ENCODE measurements at places on chromosomes 12 and 14.

- DNase-seq: no peak
Observed at GRCh38 chr14:77562681-77563080, 53.8 kb downstream of the SPTLC2 start.

GRCh38 chr12:93106910-93107309, 177.8 kb upstream of the EEA1 start:
- DNase-seq: no peak

GRCh38 chr12:29152223-29152868, 3.3 kb downstream of the FAR2 start:
- no peak for DNase-seq

DNA sequence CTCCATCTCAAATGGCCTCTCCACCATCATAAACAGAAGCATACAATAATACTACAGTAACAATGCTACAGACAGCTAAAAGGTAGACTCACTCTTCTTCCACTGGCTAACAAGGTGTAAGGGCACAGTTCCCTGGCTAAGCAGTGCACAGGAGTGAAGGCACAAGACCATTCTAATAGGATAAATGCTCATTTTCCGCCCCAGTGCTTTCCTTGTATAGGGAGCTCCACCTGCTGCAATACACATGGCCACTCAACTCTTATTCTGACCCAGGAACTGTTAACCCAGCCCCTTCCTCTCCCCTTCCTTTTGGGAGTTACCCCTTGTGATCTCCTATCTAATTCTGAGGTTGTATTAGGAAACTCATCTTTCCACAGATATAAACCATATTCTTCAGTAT, 124.6 kb downstream of the KCNK10 start:
- DNase-seq: no peak

GRCh38 chr14:33073023-33073422, 134.3 kb downstream of the NPAS3 start:
- DNase-seq: no peak

DNA sequence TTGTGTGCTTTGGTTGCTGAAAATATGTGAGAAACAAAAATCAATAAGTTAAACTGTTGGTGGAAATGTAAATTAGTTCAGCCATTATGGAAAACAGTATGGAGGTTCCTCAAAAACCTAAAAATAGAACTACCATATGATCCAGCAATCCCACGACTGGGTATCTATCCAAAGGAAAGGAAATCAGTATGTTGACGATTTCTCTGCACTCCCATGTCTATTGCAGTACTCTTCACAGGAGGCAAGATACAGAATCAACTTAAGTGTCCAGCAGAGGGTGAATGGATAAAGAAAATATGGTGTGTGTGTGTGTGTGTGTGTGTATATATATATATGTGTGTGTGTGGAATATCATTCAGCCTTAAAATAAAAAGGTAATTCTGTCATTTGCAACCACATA, 159.5 kb downstream of the PTPRO start:
- DNase-seq: no peak

- DNase-seq: peak; percentile 42
Observed at GRCh38 chr12:6285063-6285477, 25.4 kb upstream of the PLEKHG6 start.

All from activated T-helper 1 cell treated with anti-CD3 and anti-CD28 coated beads, Interleukin-12 subunit alpha, Interleukin-12 subunit beta, Interleukin-2, Interleukin-4 antibody, amounts not matched to agents 30 ng/mL and 10 ng/mL and 1 ng/mL, durations not matched to agents 14 hours and 24 hours and 36 hours (primary cell).